Activated T-helper 1 cell treated with anti-CD3 and anti-CD28 coated beads, Interleukin-2, amount 50 U/mL, for 16 hours (primary cell): ENCODE measurements at places on chromosomes 12 and 14.
A peak's percentile ranks its signal among the peaks of the same experiment; 100 is the strongest.

DNA sequence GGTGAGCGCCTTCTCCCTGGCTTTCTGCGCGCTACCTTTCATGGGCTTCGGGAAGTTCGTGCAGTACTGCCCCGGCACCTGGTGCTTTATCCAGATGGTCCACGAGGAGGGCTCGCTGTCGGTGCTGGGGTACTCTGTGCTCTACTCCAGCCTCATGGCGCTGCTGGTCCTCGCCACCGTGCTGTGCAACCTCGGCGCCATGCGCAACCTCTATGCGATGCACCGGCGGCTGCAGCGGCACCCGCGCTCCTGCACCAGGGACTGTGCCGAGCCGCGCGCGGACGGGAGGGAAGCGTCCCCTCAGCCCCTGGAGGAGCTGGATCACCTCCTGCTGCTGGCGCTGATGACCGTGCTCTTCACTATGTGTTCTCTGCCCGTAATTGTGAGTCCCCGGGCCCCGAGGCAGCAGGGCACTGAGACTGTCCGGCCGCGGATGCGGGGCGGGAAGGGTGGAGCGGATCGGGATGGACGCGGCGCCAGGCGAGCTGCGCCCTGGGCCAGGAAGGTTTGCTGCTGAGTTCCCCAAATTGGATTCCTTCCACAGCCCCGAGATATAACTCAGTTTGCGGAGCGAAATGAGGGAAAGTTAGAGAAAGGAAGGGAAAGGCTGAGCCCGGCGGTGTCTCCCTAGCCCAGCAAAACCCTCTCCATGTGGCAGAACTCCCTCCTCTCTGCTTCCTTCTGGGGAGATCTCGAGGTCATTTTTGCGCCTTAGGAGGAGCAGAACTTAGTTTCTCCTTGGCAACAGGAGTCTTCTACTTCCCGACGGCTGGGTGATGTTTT is 972 bp downstream of the PTGDR start:
- no peak for DNase-seq

DNA sequence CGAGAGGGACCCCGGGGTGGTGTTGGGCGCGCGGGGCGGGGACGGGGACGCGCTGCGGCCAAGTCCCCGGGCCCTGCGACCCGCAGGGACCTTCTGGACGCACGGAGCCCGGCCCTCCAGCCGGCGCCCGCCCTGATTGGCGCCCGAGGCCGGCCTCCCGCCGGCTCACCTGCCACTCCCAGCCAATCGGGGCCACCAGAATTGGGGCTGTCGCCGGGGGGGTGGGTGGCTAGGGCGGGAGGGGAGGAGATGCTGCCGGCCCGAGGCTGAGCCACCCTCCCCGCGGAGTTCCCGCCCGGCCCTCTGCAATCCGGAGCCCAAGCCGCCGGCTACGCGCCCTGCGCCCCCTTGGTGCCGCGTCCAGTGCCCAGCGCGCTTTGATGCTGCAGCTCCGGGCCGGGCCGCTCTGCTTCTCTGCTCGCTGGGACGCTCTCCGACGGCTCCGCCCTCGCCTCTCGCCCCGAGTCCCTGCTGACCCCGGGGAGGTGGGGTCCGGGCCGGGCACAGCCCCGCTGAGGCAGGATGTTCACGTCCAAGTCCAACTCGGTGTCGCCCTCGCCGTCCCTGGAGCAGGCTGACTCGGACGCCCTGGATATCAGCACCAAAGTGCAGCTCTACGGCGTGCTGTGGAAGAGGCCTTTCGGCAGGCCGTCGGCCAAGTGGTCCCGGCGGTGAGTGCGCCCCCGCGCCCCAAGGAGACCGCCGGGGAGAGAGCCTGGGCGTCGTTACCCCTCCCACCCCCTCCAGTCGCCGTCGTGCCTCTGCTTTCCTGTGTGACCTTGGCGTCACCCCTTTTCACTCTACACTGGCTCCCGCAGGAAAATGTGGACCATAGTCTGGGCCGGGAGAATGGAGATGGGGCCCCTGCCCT is at the start of gene PLEKHD1:
TSS of gene PLEKHD1 (plus strand) at position 285 of the 871 bp plus-strand sequence. CDS start at position 523, 238 bp downstream.
- no peak for DNase-seq

- peak; percentile 41 for DNase-seq
Measured at GRCh38 chr12:96399120-96399918, 920 bp downstream of the CDK17 start.

DNA sequence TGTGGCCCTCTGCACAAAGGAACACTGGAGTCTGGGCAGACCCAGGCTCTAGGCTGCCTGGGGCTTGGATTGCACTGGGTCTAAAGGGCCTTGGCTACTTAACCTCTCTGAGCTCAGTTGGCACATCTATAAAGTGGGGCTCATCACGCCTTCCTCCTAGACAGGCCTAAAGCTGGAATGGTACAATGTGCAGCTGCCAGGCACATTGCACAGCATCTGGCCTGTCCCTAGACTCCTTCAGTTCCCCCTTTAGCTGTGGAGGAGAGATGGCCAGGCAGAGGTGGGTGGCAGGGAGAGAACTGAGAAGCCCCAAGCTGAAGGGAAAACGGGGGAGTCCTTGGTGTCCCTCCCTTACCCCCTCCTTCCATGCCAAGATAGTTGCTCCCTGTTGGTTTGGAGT is 10.8 kb downstream of the IRF2BPL start:
- no peak for DNase-seq

- DNase-seq, result no peak
Measured at GRCh38 chr14:88901189-88901588, 76.7 kb downstream of the TTC8 start.

DNA sequence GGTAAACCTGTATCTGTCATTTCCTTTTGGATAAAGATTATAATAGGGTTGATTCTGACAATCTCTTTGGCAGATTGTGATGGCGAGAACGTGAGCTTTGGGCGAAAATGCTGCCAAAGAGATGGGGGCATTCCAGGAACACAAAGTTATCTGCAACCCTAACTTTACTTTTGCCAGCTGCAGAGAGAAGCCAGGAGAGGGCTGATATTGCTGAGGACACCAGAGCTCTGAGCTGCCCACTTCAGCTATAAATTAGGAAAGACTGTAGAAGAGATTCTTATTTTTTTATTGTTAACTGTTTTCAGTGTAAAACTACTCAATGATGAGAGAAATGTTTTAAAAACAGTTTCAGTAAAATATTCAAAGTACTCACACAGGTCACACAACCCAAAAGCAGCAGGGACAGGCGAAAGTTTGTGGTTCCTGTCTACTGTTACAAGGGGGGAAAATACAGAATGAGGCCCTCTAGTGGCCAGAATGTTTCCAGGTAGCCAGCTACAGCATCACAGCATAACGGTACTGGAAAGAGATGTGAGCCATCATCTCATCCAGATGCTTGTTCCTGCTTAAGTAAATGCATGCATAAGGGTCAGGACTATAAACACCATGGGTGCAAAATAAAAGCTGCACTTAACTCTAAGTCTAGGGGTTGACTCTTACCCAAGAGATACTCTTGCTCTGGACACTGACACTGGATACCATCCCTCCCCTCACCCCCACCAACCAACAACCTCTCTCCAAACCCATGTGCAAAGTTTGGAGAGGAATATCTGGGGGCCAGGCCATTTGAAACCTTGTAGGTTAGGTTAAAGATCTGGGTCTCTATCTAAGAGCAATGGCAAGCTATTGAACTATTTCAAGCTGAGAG is 498.4 kb downstream of the RMST start:
- DNase-seq, result no peak

DNA sequence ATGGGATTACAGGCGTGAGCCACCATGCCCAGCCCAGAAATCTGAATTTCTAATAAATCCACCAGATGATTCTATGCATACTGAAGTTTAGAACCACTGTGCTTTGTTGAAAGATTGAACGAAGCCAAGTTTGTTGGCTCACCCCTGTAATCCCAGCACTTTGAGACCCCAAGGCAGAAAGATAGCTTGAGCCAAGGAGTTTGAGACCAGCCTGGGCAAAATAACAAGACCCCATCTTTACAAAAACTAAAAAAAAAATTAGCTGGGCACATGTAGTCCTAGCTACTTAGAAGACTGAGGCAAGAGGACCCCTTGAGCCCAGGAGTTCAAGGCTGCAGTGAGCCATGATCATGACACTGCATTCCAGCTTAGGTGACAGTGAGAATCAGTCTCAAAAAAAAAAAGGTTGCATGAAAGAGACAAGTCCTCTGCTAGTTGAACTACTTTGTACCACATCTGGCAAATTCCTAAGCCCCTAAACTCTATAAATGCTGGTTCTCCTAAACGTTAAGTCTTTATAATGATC is 1.7 kb upstream of the ABHD4 start:
- no peak for DNase-seq

GRCh38 chr12:80262346-80262745 is 163.0 kb downstream of the OTOGL start:
- DNase-seq, result no peak

DNA sequence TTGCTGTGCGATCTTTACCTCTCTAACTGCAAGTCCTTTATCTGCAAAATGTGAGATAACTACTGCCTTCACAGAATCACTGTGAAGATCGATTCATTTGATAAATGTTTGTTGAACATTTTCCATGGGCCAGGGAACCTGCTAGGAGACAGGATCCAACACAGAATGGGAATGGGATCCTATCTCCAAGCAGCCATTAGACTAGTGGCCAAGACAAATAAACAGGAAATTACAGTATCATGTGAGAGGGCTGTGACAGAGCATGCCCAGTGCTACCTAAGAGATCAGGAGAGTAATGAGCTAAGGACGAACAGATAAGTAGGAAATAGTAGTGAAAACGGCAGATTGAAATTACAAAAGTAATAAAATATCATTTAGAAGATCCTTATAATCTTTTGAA is 105.7 kb downstream of the GRIN2B start:
- no peak for DNase-seq
